Calu3 (cell line): ENCODE measurements at places on chromosomes 6 and 20.

DNA sequence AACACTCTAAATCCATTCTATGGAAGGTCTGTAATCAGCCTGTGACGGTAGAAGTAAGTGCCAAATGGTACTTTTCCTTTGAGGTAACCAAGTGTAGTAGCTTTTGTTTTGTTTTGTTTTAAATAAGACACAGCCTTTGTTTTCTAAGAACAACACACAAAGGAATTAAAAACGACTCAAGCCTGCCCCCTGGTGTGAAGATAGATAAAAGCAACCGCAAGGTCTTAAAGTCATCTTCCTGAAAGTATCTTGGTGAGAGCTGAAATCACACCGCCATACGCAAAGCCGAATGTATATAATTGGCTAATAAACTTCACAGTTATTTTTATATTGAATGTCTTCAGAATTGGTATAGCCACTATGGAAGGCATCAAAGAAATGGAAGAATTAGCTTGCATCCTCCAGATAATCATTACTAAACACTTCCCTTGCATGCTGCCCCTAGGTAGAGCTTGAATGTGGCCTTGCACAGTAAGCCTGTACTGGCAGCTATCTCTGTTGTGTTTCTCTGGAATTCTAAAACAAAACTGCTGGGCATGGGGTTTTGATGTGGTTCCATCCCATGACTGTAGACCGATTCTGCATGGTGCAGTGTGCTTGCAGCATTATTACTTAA, 95.6 kb downstream of the LAMP5 start:
- DNase-seq: no peak

DNA sequence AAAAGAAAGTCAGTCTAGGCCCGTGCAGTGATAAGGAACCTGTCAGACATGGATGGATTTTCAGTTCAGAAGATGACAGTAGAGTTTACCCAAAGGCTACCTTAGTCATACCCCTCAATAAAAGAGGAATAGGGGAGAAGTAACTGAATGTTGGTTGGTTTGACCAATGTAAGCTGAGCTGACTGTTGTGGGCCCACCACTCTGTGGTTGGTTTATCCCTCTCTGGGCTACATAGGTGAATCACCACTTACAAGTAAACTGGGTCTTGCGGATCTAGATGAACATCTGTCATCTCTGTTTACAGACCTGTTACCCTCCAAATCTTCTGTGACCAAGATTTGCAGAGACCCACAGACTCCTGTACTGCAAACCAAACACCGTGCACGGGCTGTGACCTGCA, 37.2 kb upstream of the MYLK2 start:
- DNase-seq: no peak

- DNase-seq: no peak
Measured at GRCh38 chr6:30487926-30488325, 1.4 kb upstream of the HLA-E start.

DNA sequence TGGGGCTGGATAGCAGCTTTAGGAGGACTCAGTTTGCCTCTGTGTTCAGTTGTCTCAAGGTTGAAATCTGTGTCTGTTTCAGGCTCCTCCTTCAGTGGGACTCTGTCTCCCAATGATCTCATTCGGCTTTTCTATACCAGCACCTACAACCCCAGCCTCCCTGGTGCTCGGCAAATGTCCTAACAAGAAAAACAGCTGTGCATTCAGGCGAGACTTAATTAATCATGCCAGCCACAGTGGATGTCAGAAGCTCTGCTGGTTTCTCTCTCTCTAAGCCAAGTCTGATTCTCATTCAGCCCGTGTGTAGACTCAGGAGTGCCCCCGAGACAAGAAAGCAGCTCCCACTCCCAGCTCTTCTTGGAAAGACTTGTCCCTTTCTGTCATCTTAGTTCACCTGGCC, 46.8 kb downstream of the SUN5 start:
- no peak for DNase-seq

DNA sequence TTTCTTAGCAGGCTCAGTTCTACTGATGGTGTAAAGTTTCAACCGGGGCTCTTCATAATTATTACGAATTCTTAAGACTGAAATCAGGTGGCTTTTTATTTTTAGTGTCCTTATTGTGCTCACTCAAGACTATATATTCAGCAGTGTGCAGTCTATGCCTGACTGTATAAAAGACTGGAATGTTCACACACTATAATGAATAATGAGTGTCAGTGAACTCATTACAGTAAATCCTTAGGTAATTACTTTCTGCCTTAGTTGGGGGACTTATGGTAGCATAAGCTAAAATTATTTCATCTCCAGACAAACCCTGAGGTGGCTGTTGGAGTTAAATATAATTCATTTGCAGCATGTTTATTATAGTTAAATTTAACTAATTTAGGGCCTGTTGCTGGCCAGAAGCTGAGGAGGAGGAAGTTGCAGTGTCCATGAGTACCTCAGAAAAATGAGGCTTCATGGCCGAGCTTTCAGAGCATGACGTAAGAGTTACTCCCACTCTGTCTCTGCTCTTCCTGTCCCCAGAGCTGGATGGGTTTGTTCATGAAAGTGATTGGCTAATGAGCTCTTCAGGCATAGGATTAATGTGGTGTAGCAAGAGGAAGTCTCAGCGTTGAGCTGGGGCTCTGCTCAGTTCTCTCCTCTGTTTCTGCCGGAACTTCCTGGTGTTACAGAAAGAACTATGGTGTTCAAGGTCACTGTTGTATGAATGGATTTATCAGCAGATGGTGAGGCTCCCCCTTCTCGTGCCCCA, 335.7 kb downstream of the NRN1 start:
- DNase-seq: no peak

DNA sequence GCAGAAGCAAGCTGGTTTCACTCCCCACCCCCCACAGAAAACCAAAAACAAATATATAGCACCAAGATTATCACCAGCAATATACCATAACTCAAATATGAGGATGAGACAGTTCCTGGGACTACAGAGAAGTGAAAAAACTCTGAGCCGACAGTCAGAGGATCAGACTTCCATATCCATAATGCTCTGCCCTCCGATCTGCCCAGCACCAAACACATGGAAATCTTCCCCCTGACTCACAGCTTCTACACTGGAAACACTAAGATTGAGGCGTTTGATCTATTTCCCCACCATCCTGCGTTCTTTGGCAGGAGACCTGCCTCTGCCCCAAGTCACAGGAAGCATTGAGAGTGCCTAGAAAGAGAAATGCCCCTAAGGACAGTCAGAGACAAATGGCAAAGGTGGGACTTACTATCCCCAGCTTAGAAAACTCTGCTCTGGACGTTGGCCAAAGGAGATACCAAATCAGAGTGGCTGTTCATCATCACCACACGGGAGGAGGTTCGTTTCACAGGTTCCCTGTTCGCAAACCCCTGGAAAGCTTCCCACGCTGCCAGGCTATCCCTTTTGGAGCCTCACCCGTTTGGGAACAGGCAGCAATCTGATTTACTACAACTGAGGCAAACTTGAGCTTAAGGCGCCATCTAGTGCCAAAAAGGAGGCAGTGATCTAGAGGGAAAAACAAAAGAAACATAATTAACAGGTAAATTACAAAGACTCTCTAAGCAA, 48.7 kb upstream of the SRSF6 start:
- peak; percentile 40 for DNase-seq

DNA sequence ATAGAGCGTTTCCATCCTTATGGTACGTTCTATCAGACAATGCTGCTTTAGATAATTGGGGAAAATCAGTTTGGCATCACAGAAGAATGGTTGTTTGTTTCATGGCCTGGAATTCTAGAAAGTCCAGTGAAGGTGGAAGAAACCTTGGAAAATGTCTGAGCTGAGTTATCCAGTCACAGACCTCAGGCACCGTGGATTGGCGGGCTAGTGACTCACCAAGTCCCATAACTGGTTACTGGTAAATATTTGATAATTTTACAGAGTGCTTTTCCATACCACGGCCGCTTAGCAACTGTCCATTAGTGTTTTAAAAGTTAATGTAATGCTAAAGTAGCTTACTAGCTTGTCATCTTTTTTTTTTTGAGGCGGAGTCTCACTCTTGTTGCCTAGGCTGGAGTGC, 99.4 kb downstream of the SLC35B3 start:
- no peak for DNase-seq

DNA sequence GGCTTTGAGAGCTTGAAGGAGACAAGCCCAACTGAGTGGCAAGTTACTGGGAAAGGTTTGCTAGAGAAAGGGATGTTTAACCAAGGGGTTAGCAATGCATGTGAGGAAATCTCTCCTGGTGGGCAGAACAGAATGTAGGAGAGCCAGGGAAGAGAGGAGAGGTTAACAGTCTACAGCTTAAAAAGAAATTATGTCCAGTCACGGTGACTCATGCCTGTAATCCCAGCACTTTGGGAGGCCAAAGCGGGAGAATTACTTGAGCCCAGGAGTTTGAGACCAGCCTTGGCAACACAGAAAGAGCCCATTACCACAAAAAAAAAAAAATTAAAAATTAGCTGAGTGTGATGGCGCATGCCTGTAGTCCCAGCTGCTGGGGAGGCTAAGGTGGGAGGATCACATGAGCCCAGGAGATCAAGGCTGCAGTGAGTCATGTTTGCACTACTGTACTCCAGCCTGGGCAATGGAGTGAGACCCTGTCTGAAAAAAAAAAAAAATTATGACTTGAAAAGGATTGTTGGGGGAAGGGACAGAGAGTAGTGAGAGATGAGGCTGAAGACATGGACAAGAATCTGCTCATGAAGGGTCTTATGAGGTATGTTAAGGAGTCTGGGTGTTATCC, 264.9 kb downstream of the TBC1D7 start:
- no peak for DNase-seq

- no peak for DNase-seq
Measured at GRCh38 chr6:11485271-11485670, 52.3 kb upstream of the TMEM170B start.

- peak; percentile 43 for DNase-seq
Measured at GRCh38 chr6:113690281-113691259, 166.6 kb upstream of the MARCKS start.

DNA sequence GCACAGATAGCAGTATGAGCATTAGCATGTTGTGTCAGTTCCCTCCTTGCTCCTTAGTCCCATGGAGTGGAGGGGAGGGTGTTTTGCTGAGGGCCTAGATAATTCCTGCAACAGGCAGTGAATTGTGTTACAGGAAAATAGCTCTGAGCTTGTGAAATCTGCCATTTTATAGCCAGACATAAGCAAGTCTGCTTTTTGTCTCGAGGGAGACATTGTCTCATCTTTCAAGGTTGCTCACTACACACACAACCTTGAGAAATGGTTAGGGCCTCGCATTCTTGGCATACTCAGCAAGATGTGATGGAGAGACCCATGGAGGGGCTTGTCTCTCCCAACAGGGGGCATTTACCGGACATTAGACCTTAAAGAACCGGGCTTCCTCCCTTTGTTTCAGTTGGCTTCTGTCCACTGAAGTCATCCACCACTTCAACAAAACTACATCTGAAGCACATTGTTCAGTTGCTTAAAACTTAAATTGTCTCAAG, 108.0 kb upstream of the FOXO3 start:
- no peak for DNase-seq

DNA sequence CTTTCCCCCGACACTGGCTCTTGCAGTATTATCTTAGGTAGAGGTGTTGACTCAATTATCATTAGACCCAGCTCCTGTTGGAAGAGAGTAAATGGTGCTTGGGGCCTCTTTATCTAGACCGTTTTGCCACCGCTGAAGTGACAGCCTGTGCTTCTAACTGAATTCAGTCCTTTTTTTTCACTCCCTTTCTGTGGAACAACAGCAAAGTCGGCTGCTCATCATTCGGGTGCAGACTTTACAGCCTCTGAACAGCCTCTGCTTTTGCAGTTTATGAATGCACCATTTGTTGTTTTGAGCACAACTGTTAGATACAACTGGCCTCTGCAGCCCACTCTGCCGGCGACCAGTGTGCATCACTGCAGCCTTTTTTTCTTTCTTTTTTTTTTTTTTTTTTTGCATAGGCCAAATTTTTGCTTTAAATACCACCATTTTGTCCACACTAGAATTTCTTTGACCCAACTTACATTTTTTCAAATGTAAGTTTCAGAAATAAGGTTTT, 35.8 kb downstream of the RREB1 start:
- no peak for DNase-seq

DNA sequence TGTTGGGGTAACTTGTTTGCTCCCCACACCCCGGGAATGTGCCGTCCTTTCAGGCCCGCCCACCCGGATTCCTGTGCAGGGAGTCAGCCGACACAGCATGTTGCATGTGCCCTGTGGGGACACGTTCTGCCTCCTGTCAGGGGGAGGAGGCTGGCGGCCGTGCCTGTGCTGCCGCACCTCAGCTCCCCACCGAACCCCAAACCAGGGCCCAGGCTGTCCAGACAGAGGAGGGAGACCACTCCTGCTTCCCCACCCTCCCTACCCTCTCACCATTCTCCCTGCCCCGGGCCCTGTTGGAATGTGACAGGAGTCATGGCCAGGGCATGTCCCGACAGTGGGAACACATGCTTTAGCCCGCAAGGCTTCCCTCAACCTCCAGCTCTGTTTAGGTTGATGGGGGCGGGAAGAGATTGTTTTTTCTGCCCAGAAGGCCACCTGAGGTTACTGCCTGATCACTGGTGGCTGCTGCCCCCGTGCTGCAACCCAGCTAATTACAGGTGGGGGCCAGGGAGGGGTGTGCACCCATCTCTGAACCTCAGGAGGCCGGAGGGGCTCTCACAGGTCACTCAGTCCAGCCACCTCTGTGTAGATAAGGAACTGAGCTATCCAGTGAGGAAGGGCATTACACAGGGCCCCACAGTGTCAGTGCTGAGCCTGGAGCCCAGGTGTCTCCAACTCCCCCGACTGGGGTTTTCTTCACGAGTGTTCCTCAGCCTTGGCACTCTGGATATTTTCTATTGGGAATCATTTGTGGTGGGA, 13.6 kb downstream of the LRRC73 start:
- peak; percentile 75 for DNase-seq

DNA sequence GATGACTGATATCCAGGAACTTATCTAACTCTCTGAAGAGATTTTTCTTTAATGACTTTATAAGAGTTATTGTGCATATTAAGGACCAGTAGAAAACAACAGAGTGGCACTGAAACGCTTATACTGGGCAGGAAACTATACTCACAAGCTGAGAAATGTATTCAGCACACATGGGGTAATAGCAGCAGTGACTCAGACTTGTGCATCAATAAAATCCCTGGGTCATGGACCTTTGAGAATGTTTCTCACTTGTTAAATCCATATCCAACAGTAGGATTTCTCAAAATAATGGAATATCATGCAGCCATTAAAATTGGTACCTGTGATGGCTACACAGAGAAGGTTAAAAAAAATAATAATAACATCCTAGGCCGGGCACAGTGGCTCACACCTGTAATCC, 219.5 kb downstream of the BTBD9 start:
- no peak for DNase-seq

DNA sequence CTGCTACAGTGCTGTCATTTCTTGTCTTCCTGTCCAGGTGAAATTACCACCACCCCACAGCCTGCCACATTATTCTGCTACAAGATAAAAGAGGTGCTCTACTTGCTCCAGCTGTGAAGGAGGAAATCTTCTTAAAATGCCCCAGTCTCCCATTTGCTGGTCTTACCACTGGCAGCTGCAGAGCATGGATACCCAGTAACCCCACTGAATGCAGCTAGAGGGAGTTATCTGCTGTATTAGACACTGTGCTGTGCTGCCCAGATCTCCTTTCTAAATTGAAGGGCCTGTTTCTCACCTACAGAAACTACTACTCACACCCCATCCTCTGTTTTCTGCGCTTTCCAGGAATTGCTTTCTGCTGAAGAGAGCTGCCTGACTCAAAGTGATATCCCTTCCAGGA, 517.8 kb downstream of the PKHD1 start:
- DNase-seq: no peak
